ENCODE measurements at places on chromosomes 7 and 10.

DNA sequence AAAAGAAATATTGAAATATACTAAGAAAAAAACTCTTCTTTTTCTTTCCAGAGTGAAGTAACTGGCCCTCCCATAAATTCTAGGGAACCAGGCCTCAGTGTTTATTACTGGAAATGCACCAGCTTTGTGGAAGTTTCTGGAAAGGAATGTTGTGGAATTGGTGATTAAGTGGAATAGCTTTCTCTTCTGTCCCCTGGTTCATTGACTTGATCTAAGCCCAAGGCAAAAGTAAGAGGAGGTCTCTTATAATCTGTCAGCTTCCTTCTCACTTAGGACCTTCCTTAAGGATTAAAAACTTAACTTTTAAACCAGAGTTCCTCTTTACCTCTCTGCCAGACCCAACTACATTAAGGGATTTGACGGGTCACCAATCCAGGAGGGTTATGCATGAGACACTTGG is 266.2 kb downstream of the SLC25A13 start:
- DNase-seq, result no peak

DNA sequence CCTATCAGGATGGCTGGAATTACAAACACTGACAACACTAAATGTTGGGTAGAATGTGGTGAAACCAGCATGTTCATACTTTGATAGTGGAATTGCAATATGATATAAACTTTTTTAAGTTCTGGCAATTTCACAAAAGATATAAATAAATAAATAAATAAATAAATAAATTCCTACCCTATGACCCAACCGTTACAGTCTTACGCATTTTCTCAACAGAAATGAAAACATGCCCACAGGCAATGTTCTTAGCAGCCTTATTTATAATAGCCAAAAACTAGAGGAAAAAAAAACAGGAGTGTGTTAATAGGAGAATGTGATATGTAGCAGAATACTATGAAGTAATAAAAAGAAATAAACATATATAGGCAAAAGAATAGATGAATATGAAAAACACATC is 318.9 kb downstream of the IPMK start:
- DNase-seq, result no peak

GRCh38 chr10:125775491-125776106 is at the start of gene MMP21:
MMP21 (minus strand) TSS chr10:125775821; CDS start chr10:125775821, 0 bp downstream.
- DNase-seq, result no peak

GRCh38 chr7:157267516-157267915 is 69.3 kb upstream of the DNAJB6 start:
- DNase-seq, result no peak

GRCh38 chr10:78397786-78398185 is 364.1 kb downstream of the RPS24 start:
- DNase-seq, result no peak

- no peak for DNase-seq
Measured at GRCh38 chr10:78687626-78688025, 381.1 kb upstream of the ZMIZ1 start.
